Activated T-cell treated with anti-CD3 and anti-CD28 coated beads, Interleukin-2, amount 50 U/mL, for 72 hours (primary cell): ENCODE measurements at places on chromosomes 2 and 18. TPM values are rescaled to one million over a fixed set of nuclear protein-coding genes. Genes with fewer than 3 reads are reported as not detected.

DNA sequence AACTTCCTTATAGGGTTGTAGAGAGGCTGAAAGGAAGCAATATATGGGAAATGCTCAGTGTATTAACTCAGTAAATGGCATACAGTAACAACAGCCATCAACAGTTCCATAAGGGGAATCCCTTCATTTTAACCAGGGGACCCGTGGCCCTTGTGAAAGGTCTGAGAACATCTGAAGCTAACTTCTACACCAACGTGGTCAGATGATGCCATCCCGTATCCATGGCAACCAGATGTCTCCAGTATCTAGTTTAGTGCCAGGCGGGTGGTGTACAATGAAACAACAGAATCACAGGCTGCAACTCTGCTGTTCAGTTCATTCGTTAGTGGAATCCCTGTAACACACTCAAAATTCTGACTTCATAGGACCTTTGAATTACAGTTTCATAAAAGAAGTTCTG lies 162.3 kb downstream of the TGIF1 start:
- H3K4me1 ChIP-seq = peaks cover 38% of the 10 kb centered on the region
- peaks cover 2% of the 10 kb centered on the region for H3K36me3 ChIP-seq
- H3K4me3 ChIP-seq = no peak overlapping the region
- DNase-seq = peak; percentile 54

DNA sequence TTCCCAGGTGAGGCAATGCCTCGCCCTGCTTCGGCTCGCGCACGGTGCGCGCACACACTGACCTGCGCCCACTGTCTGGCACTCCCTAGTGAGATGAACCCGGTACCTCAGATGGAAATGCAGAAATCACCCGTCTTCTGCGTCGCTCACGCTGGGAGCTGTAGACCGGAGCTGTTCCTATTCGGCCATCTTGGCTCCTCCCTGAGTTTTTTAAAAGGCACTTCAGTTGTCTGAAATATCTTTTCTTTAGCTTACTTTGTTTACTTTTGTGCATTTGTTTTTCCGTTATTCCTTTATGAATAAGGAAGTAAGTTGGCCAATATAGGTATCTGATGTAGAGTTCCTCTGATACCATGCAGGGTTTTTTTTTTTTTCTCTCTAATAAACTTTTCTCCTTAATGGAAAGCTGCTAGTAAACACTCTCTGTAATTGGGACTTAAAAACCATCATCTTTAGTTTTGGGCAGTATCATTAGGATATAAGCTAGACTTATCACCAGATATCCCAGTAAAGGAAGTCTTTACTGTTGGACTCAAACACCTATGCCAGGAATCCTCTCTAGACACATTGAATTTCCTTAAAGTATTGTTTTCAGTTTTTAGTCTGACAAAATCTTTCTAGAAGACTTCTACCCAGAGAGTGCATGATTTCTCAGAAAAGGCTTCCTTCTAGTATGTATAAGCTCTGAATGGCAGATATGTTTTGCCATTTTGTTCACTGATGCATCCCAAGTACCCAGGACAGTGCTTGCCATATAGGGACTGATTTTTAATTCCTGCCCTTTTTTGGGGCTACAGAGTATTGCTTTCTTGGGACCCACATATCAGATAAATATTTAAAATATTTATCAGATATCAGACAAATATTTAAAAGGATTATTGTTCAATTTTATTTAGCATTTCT lies 35.8 kb upstream of the DYSF start:
- no peaks in the 10 kb centered on the region for H3K27me3 ChIP-seq
- H3K4me1 ChIP-seq = peaks cover 5% of the 10 kb centered on the region
- peaks cover 2% of the 10 kb centered on the region for H3K36me3 ChIP-seq
- H3K4me3 ChIP-seq = peak overlapping the region; percentile 95
- no peak for DNase-seq
- peak overlapping the region; percentile 97 for H3K27ac ChIP-seq

DNA sequence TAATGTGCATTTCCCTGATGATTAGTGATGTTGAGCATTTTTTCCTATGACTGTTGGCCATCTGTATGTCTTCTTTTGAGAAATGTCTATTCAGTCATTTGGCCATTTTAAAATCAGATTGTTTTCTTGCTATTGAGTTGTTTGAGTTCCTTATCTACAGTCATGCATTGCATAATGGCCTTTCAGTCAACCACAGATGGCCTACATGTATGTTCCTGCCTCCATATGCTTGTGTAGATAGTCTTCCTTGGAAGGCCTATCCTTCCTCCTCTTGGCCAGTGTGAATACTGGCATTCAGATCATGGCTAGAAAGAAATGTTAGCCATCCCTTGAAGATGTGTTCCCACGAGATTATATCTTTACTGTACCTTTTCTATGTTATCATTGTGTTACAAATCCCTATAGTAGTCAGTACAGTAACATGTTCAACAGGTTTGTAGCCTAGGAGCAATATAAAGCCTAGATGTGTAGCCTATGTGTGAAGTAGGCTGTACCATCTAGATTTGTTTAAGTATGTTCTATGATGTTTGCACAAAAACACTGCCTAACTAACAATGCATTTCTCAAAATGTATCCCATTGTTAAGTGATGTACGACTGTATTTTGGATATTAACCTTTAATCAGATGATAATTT lies 65.6 kb upstream of the CD302 start:
- peaks cover 25% of the 10 kb centered on the region for H3K36me3 ChIP-seq
- peaks cover 16% of the 10 kb centered on the region for H3K4me1 ChIP-seq
- no peaks in the 10 kb centered on the region for H3K27me3 ChIP-seq
- no peak overlapping the region for H3K27ac ChIP-seq
- DNase-seq = no peak

Gene ITPRIPL1
- total RNA-seq = 28.0 TPM

Gene COL3A1
- total RNA-seq = 0.12 TPM

GRCh38 chr2:142915502-142915901 lies 38.0 kb downstream of the KYNU start:
- H3K27ac ChIP-seq = no peak overlapping the region
- no peaks in the 10 kb centered on the region for H3K36me3 ChIP-seq
- DNase-seq = no peak
- no peaks in the 10 kb centered on the region for H3K27me3 ChIP-seq

- peaks cover 17% of the 10 kb centered on the region for H3K27me3 ChIP-seq
- DNase-seq = no peak
- H3K4me1 ChIP-seq = no peaks in the 10 kb centered on the region
- no peak overlapping the region for H3K27ac ChIP-seq
Observed at GRCh38 chr18:24600076-24600654, 139.7 kb downstream of the HRH4 start.

GRCh38 chr2:100718065-100718629 lies 101.8 kb upstream of the NPAS2 start:
- H3K36me3 ChIP-seq = no peaks in the 10 kb centered on the region
- H3K27me3 ChIP-seq = no peaks in the 10 kb centered on the region
- no peaks in the 10 kb centered on the region for H3K4me1 ChIP-seq
- no peak overlapping the region for H3K27ac ChIP-seq
- H3K4me3 ChIP-seq = no peak overlapping the region
- no peak for DNase-seq

DNA sequence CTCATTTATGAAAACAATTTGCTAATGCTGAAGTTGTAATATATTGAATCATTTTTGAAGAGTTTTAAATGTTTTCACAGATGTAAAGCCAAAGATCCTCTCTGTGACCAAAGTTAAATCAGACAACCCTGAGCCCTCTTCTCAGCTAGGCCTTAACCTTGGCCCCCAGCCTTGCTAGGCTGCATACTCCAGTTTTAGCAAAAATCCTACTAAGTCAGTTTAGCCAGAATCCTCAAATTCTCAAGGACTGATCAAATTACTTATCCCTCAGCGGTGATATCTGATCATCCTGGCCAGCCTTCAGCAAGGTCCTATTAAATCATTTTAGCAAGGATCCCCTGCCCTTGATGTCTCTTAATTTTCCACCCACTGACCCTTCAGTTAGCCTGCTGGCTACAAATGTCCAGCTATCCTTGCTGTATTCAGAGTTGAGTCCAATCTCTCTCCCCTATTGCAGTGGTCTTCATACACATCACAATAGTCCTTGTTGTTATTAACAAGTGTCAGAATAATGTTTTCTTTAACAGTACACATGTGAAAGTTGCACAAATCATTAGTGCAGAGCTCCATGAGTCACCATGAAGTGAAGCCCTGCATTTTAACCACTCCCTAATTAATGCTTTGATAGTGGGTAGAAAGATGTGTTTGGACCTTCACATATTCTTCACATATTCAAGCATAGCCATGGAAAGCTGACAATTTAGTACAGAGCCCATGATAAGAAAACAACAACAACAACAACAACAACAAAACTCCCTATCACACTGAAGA lies 206.4 kb downstream of the NBAS start:
- H3K4me1 ChIP-seq = no peaks in the 10 kb centered on the region
- no peak for DNase-seq
- H3K36me3 ChIP-seq = peaks cover 4% of the 10 kb centered on the region
- H3K27ac ChIP-seq = no peak overlapping the region
- H3K4me3 ChIP-seq = no peak overlapping the region

GRCh38 chr18:39571511-39571910 lies 2005.9 kb upstream of the CELF4 start:
- no peaks in the 10 kb centered on the region for H3K4me1 ChIP-seq
- no peak overlapping the region for H3K4me3 ChIP-seq
- H3K36me3 ChIP-seq = no peaks in the 10 kb centered on the region

Gene ERFE
- total RNA-seq = 0.88 TPM

Gene POTEJ
- not detected for total RNA-seq

DNA sequence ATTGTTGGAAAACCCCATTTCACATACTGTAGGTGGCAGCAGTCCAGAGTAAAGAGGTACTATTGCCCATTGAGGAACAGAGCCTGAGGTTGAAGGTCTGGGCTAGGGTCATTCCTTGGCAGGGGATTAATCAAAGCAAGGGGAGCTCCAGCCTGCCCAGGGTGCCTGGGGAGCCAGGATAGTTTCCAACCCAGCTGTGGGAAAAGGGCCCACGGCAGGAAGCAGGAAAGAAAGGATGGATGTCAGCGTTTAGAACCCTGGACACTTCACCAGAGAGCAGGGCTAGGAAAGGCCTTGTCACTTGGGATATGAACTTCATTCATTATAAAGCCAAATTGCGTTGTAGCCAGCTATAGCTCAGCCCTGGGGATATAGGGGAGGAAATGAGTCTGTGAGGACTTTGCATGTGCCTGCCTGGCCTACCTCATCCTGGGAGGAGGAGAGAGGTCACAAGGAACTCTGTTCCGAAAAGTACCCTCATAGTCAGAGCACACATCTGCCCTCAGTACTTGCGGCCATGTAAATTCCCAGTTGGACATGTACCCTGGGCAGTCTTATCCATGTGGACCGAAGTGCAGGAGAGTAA lies 140.2 kb upstream of the COPS8 start:
- H3K27me3 ChIP-seq = peaks cover 16% of the 10 kb centered on the region
- no peaks in the 10 kb centered on the region for H3K36me3 ChIP-seq
- H3K4me1 ChIP-seq = peaks cover 25% of the 10 kb centered on the region
- DNase-seq = no peak
- H3K27ac ChIP-seq = no peak overlapping the region

GRCh38 chr2:144115739-144116291 lies 404.1 kb downstream of the ZEB2 start:
- DNase-seq = no peak
- no peaks in the 10 kb centered on the region for H3K36me3 ChIP-seq
- H3K27me3 ChIP-seq = no peaks in the 10 kb centered on the region

GRCh38 chr2:179850188-179850587 lies 11.2 kb downstream of the ZNF385B start:
- DNase-seq = no peak
- H3K27me3 ChIP-seq = peaks cover 10% of the 10 kb centered on the region
- no peaks in the 10 kb centered on the region for H3K36me3 ChIP-seq
- no peak overlapping the region for H3K4me3 ChIP-seq
- no peaks in the 10 kb centered on the region for H3K4me1 ChIP-seq
- H3K27ac ChIP-seq = no peak overlapping the region

GRCh38 chr2:12300927-12301326 lies 415.8 kb upstream of the TRIB2 start:
- H3K4me3 ChIP-seq = no peak overlapping the region
- peaks cover 4% of the 10 kb centered on the region for H3K36me3 ChIP-seq
- DNase-seq = no peak

GRCh38 chr2:106892048-106892447 lies 6.1 kb upstream of the ST6GAL2 start:
- H3K4me3 ChIP-seq = no peak overlapping the region
- no peak for DNase-seq
- H3K27me3 ChIP-seq = no peaks in the 10 kb centered on the region
- no peaks in the 10 kb centered on the region for H3K4me1 ChIP-seq
- no peak overlapping the region for H3K27ac ChIP-seq

Gene TBR1
- 0.02 TPM for total RNA-seq

Gene KCNS3
- total RNA-seq = not detected

- no peak for DNase-seq
- H3K4me1 ChIP-seq = no peaks in the 10 kb centered on the region
- no peaks in the 10 kb centered on the region for H3K36me3 ChIP-seq
- no peak overlapping the region for H3K27ac ChIP-seq
- no peaks in the 10 kb centered on the region for H3K27me3 ChIP-seq
Observed at GRCh38 chr2:147016181-147016580, 828.6 kb upstream of the ACVR2A start.

Gene CPLX4
- total RNA-seq = not detected

GRCh38 chr2:134999521-134999920 lies 47.7 kb downstream of the MAP3K19 start:
- no peaks in the 10 kb centered on the region for H3K36me3 ChIP-seq
- DNase-seq = no peak
- no peak overlapping the region for H3K27ac ChIP-seq

Gene KIF5C
- total RNA-seq = 29.1 TPM
